ENCODE measurements at places on chromosomes 12 and 14.

DNA sequence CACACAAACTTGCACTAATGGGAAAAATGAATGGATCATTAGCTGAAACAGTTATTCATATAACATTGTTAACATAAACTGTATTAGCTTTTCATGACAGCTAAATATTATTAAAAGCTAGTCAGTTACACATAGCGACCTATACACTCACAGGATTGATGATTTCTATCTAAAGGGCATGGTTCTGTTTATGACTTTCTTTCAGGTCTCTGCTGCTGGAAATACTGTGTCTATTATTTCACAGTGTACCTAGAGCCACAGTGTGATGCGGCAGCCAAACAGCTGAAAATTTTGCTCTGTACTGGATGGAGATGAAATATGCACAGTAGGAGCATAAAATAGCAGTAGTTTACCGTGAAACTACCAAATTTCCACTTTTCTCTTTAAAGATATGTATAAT lies 341.1 kb downstream of the FSCB start:
- no peak for DNase-seq

DNA sequence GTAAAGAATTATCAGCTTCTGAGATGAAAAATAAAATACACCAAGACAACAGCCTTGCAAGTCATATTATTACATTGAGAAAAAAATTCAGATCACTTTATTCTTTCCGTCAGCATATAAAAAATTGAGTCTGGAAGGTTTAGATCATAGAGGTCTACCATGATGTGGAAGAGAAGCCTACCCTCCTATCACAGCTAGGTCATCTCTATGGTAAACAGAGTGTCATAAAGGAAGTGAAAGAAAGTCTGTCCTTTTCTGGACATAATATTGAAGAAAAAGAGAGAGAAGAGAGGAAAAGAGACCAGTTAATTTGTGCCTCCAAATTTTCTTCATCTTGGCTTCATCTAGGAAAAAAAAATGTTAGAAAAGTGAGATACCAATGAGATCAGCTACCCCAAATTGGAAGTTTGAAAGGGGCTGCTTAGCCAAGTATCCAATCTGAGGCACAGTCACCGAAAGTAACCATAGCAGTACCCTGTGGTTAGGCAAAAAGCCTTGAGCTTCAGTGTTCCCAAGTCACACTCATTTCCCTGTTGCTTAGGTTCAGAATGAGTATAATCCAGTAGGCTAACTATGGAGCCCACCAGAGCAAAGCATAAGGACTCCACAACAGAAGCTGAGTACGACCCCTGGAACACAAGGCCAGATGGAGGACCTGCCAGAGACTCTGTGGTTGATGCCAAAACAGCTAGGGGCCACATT lies 38.1 kb downstream of the DUSP6 start:
- DNase-seq = no peak

- no peak for DNase-seq
Measured at GRCh38 chr14:77059276-77059915, 30.9 kb upstream of the IRF2BPL start.

- DNase-seq = no peak
Measured at GRCh38 chr14:105974902-105975301, 448.5 kb downstream of the TMEM121 start.

DNA sequence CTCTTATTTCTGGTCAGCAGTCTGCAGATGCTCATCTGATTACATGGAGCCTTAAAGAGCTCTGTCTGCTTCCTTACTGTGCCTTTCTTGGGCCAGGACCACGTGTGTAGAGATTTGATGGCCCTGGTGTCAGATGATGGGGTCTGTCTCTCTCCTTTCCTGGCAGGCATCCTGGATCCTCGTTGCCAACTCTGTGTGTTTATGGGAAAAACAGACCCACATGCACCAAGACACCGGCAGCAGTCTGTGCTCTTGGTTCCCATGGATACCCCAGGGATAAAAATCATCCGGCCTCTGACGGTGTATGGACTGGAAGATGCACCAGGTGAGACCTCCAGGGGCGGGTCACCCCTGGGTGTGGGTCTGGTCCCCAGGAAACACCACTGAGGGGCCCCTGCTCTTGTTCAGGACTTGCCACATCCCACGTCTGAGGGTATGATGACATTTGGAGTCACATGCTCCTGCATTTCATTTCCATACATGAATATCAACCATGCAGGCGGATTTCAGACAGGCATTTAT lies 18.5 kb upstream of the ALDH2 start:
- peak; percentile 88 for DNase-seq

- DNase-seq = no peak
Measured at GRCh38 chr12:125544960-125545359, 479.7 kb downstream of the AACS start.

DNA sequence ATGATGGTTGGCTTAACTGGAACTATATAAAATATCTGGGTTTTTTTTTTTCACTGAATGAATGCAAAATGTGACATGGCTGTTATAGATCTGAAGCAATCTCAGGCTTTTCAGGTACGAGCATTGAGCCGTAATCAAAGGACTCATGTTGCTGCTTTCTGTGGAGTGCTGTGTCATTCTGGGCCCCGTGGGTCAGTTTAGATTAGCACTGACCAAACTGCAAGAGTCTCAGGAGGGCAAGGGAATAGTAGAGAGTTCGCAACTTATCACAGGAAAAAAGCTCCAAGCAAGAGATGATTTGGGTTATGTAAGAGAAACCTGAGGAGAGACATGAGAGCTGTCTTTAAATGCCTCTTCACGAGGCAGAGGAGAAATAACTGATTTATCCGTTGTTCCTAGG lies 59.1 kb downstream of the UBR7 start:
- DNase-seq = no peak

GRCh38 chr12:133227281-133227852 lies 8.3 kb downstream of the ANHX start:
- no peak for DNase-seq

GRCh38 chr14:89952576-89952975 lies 2.0 kb downstream of the EFCAB11 start:
- no peak for DNase-seq

- no peak for DNase-seq
Measured at GRCh38 chr12:63843254-63843720, 1.2 kb upstream of the SRGAP1 start.

DNA sequence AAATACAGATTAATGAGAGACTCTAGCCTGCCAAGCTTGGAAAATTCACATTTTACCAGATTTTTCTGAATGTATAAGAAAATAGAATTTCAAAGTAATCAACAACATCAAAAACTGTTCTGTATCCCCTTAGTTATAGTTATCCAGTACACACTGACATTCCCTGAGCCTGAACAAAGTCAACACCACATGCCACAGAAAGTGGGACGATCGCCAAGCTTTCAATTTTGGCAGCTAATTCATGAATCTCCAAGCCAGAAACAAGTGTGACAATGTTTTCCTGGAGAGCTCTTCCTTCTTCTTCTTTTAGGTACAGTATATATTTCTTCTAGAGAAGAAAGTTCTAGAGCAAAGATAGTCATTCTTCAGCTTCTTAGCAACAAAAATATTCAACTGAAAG lies 290.2 kb downstream of the PRKD1 start:
- peak; percentile 35 for DNase-seq

- DNase-seq = no peak
Measured at GRCh38 chr12:65368055-65368454, 89.6 kb downstream of the MSRB3 start.

All from hindlimb muscle (tissue), 1 donor.